ENCODE measurements at places on chromosomes 1 and 21.

DNA sequence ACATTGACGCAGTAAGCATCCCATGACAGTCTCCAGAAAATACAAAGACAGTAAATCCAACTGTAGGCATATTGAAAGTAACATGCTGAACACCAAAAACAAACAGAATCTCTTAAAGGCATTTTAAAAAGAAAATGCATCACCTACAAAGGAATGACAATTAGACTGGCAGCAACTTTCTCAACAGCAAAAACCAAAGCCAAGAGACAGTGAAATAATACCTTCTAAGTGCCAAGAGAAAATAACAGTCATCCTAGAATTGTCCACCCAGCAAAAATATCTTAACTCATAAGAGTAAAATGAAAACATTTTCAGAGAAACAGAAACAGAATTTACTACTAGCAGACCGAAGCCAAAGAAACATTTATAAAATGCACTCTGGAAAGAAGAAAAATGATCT is 20.0 kb downstream of the CCDC185 start:
- no peak for DNase-seq

- no peak for DNase-seq
These were observed 1157.6 kb upstream of the ADGRL4 start for GRCh38 chr1:80164150-80164549.

GRCh38 chr1:109327285-109327684 is 20.5 kb upstream of the MYBPHL start:
- DNase-seq, result no peak

- DNase-seq, result peak; percentile 90
These were observed 24.6 kb downstream of the ARHGEF19 start for GRCh38 chr1:16187748-16188401.

- DNase-seq, result no peak
These were observed 36.6 kb downstream of the S100A10 start for GRCh38 chr1:151956957-151957497.

- DNase-seq, result no peak
These were observed 195.1 kb downstream of the HHAT start for GRCh38 chr1:210523830-210524229.

DNA sequence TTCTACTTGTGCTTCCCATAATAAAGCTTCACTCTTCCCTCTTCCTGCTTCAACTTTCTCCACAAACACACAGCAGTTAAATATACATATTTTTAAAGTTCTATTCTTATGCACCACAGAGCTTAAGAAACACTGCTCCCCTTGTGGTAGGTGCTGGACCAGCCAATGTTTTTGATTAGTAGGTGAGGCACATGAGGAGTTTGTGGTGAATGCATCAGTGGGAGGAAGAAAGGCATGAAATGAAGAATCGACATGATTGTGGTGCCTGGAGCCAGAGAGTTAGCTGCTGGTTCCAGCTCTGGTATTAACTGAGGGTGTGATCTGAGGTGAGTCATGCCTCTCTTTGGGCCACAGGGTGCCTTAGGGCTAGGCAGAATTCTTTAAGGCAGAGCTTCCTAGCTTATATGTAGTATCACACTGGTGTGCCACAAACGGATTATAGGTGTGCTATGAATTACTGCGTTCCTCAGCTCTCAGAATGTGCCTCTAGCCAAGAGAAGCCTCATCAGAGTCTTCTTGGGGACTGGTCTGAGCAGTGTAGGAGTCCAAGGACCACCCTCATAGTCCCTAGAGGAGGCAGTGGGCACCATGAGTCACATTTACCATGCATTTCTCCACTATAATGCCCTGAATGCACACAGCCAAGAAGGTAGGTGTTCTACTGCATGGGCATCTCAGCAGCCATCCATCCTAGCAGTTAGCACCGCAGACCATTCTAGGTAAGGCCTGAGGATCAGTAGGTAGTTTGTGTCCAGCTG is 97.4 kb upstream of the SGIP1 start:
- peak; percentile 90 for DNase-seq

Data from Daoy (cell line).